ENCODE measurements at places on chromosomes 6 and 20.

DNA sequence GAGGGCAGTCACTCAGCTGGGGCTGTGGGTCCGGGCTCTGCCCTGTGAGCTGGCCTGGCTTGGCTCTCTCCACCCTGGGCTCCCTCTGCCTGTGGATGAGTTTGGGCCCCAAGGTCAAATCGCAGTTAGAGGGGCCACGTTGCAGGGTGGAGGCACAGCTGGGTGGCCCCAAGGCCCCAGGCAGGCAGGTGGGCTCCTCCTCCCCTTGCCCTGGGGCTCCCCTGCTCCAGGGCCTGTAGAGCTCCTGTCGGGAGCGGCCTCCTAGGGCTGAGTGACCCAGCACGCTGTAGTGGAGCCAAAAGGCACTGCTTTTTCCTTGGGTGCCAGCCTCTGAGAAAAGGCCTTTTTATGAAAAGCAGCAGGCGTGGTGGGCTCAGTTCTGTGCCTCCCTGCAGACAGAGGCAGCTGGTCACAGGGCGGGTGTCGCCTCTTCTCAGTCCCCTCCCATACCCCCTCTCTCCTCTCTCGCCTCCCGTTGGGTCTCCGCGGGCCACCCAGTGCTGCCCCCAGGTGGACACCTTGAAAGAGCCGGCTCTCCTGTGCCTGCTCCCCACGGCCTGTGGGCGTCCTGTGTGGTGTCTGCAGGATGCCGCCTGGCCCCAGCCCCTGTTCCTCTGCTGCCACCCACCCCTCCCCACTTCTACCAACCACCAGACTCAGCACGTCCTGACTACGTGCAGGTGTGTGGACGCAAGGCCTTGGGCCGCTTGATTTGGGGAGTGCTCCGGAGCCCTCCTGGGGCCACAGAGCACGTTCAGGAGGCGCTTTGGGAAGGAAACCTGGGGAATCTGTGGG, 13.2 kb downstream of the SS18L1 start:
- peak; percentile 79 for DNase-seq

DNA sequence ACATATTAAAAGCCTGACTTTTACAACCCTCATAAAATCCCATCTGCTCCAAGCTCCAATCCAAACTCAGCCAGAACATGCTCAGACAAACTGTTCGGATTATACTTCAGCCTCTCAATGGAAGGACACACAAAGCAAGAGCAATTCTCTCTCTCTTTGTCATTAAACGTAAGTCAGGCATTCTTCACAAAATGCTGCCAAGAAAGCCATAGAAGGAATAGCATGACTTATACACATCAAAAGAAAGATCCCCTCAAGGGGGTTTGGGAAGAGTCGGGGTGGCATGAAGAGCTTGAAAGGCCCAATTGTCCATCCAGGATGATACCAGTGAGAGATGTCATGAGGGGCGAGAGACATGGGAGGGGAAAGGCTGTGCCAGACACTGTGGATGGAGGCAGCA, 268.9 kb downstream of the PREX1 start:
- no peak for DNase-seq

DNA sequence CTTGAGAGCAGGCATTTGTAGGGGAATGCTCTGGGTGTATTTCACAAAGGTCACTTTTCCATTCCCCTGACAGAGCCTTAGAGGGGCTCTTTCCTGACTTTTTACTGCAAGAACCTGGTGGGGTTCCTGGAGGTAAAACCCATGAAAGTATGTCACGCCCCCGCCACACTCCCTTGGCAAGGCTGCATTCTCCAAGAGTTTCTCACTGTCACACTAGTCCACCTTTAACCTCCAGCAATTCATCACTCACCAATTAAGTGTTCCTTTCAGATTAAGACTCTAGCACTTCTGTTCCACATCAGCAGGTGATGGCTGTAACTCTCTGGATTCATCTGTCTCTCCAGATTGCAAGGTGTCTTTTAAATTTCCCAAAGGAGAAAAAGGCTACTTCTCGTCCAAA, 32.7 kb upstream of the NKX2-4 start:
- no peak for DNase-seq

DNA sequence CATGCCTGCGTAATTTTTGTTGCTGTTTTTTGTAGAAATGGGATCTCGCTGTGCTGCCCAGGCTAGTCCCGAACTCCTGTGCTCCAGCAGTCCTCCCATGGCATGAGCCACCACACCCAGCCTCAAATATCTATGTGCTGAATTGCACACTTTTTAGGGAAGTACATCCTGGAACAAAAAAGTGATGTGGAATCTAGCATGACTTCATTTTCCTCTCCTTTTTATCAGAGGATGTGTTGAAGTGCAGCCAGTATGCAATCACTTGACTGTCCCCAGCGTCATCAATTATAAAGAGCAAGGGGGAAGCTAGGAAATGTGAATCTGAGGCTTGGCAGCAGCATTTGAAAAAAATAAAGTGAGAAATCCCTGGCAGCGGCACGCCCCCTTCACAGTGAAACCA, 6.4 kb upstream of the EXOC2 start:
- DNase-seq: no peak

GRCh38 chr6:161044335-161044734, 52.8 kb downstream of the MAP3K4 start:
- DNase-seq: no peak

DNA sequence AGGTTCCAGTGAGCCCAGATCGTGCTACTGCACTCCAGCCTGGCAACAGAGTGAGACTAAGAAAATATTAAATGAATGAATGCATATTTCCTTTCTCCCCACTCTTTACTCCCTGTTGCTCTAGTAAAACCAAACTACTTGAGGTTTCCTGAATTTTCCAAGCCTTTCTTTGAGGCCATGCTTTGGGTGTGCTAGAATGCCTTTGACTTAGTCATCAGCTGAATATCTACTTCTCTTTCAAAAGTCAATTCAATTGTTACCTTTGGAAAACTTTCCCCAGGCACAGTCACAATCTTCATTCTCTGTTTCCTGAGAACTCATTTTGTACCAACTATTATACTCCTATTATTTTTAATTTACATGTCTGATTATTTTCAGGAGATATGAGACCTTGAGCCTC, 27.5 kb upstream of the CEP85L start:
- DNase-seq: no peak

DNA sequence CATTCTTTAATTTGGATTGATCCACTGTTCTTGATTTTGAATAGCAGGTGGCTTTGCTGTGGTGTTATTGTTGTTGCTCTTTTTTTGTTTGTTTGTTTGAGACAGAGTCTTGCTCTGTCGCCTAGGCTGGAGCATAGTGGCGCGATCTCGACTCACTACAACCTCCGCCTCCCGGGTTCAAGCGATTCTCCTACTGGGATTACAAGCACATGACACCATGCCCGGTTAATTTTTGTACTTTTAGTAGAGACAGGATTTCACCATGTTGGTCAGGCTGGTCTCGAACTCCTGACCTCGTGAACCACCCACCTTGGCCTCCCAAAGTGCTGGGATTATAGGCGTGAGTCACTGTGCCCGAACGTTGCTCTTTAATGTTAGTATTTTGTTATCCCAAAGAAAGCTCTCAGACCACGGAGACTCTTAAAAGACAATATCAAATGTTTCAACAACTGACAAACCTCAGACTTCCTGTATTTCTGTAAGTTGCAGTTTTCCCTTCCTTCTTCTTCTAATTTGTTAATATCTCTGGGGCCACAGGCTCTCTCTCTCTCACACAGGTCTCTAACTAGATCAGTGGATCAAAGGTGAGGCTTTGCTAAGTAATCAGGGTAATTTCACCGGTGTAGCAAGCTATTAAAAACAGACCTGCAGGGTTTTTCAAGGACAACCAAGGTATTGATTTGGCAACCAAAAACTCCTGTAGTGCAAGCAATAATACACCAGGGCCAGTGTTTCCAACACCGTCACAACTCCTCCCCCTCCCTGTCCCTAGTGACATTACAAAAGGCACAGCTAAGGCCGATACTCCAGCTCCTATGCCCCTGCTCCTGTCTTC, 48.8 kb upstream of the ZNF217 start:
- no peak for DNase-seq

DNA sequence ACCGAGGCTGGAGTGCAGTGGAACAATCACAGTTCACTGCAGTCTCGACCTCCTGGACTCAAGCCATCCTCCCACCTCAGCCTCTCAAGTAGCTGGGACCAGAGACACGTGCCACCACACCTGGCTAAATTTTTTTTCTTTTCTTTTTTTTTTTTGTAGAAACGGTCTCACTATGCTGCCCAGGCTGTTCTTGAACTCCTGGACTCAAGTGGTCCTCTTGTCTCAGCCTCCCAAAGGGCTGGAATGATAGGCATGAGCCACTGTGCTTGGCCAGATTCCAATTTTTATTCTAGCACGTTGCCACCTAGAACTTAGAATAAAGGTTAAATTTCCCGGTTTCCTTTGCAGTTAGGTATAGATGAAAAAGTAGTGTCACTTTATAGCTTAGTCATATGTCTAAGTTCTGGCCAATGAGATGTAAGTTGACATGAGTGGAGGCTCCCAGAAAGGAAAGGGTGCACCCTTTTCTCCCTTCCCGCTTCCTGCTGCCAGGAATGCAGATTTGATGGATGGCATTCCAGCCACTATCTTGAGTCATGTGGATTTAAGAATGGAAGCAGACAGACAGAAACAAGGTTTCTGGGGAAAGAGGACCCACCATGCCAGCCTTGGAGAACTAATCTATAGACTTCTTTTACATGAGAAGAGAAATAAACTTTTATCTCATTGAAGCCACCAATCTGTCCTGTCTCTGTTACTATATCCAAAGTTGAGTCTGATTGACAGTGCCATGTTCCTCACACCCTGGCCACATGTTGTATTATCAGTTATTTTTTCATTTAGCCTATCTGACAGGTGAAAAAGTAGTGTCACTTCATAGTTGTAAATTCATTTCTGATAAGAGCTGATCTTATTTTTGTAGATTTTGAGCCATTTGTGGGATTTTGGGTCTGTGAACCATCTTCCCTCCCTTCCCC, 60.6 kb upstream of the NCOA3 start:
- DNase-seq: no peak

DNA sequence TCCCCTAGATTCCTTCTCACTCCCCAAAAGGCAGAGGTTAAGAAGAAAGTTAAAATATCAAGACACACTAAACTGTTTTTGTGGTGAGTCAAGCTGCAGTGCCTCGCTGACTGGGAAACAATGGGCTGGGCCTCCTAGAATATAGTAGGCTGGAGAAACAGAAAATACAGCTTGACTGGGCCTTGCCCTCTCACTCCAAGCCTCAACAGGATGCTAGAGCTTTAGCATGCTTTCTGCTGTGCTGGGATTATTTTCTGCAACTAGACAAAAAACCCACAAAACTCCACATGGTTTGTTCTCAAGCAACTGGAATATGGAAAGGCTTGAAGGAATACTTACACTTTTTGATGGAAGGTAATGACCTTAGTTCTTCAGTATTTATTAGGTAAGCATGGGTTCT, 27.9 kb downstream of the FOXO3 start:
- DNase-seq: no peak

DNA sequence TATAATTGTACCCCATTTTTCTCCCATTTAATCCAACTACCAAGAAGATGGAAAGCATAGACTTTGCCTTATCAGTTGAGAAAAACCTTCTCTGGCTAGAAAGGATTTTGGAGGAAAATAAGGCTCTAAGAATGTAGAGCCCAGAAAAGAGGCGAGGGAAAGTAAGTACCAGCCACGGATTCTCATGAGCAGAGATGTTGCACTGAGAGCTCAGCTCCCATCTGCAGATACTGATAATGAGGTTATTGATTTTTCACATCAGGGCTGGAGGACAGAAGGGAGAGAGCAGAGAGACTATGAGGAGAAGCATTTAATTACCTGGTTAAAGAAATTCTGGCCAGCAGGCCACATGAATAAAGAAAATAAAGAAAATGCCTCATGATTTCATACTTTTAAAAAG, 104.4 kb upstream of the FAM184A start:
- no peak for DNase-seq

GRCh38 chr6:111243095-111243494, 155.8 kb downstream of the SLC16A10 start:
- no peak for DNase-seq

DNA sequence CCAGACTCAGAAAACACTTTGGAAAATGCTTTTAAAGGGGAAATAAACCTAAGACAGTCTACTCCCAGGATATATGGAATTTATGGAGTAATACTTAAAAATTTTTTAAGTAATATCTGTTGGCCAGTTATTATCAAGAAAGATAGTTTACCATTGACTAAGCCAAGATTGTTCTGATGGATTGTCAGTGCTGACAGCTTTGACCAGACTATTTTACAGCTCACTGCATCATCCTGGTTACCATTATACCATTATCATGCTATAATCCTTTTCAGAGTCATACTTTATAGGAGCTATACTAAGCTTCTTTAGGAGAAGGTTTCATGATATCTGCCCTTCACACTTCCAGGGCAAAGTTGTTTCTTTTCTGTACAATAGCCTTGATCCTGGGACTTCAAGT, 16.5 kb downstream of the GTF2H5 start:
- DNase-seq: no peak

DNA sequence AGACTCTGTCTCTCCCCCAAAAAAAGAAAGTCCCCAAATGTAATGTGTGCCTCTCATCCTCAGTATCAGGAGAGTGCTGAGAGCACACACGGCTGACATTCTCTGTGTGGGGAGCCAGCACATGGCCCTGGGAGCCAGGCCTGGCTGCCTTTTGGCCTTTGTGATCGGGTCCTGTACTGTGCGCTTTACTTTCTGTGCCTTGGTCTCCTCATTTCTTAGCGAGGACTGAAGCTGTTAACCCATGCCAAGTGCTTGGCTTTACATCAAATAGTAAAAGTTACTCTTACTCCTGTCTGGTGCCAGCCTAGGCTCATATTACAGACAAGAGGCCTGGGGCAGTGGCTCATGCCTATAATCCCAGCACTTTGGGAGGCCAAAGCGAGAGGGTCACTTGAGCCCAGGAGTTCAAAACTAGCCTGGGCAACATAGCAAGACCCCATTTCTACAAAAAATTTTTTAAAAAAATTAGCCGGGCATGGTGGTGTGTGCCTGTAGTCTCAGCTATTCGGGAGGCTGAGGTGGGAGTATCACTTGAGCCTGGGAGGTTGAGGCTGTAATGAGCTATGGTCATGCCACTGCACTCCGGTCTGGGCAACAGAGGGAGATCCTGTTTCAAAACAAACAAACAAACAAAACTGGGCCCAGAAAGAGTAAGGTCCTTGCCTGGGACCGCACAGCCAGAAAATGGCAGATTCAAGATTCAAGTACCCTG, 50.3 kb downstream of the SNAI1 start:
- DNase-seq: no peak
